ENCODE measurements at places on chromosomes 2 and 18.

GRCh38 chr2:165905854-165906253 is 47.7 kb downstream of the TTC21B start:
- no peak for DNase-seq

GRCh38 chr2:240389302-240389805 is 46.1 kb upstream of the GPC1 start:
- no peak for DNase-seq

- no peak for DNase-seq
Measured at GRCh38 chr18:32366586-32367538, 103.8 kb downstream of the GAREM1 start.

DNA sequence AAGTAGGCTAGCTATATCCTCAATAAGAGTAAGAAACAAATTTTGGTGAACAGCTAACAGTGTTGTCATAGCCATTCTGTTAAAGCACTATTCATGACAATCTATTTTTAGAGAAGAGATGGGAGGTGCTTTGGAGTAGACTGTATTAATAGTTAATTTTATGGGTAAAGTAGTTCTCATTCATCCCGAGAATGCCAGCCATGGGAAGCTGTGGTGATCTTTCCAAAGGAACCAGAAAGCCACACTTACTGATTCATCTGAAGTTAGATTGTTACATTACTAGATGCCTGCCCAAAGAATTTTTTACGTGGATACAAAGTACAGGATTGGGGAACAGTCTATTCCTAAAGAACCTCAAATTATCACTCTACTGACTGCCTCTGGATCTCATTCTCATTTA is 74.6 kb downstream of the ZRANB3 start:
- no peak for DNase-seq

- no peak for DNase-seq
Measured at GRCh38 chr2:59288771-59289170, 1047.6 kb upstream of the FANCL start.

GRCh38 chr2:39696838-39697237 is 31.1 kb downstream of the TMEM178A start:
- DNase-seq, result no peak

DNA sequence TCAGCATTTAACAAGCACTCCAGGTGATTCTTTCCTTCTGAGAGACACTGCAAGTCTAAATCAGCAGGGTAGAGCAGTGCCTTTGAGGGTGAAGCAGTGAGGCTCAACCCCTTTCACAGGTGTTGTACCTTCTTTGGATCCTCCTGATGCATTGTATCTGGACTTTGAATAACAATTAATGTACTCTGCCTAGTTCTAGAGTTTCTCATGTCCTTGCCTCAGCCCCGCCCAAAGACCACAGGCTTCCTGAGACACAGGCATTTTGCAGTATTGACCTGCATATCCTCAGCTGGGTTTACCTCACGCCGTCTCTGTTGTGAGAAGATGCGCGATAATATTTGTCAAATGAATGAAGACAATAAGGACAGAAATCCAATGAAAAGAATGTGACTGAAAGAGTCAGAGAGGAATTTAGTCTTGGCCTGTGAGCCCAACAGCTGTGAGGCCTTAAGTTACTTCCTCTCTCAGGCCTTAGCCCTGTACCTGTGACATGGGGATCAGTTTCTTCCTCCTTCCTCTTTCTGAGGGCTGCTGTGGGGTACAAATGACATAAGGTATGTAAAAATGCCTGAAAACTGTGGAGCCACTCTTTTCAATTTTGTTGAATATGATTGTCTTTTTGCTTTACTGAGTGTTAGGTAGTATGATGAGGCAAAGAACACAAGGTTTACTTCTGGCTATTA is 43.7 kb downstream of the WIPF1 start:
- no peak for DNase-seq

- DNase-seq, result no peak
Measured at GRCh38 chr2:120037995-120038541, 25.2 kb downstream of the EPB41L5 start.

DNA sequence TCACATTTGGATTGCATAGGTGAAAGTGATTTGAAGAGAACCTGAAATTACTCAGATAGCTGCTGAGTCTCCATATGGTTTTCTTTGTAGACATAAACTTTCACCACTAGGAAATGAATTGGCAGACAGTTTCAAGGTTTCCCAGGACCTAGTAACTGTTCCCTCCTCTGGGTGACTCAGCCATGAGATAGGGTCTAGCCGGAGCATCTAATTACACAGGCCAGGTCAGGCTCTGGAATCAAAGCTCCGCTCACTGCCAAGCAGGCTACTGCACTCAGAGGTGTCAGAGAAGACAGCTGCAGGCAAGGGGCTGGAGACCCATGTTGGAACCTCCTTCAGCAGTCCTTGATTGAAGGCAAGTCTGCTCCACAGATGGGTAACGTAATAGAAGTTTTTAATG is 429.2 kb downstream of the TNS1 start:
- DNase-seq, result no peak

Data from activated gamma-delta T cell treated with Interleukin-2 at 50 U/mL for 16 hours (primary cell).